Activated CD4-positive, alpha-beta T cell treated with anti-CD3 and anti-CD28 coated beads, Interleukin-10, Interleukin-2, amounts not matched to agents 100 ng/mL and 50 ng/mL, durations not matched to agents 16 hours and 8 hours (primary cell): ENCODE measurements at places on chromosomes 4 and X.

DNA sequence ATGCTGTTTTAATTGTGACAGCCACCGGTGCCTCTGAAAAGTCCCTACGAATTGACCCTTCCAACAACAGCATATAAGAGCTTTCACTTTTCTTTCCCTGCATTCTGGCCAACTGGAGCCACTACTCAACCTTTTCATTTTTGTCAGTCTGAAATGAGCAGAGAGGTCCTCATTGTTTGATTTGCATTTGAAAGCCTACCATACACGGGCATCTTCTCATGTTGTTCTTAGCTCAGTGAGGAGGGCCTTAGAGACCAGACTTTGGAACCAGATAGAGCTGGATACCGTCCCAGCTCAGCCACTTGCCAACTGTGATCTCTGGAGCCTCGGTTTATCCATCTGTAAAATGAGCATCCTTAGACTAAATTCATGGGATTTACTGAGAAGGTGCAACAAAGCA is 16.9 kb upstream of the TMSB4X start:
- peak; percentile 28 for DNase-seq

DNA sequence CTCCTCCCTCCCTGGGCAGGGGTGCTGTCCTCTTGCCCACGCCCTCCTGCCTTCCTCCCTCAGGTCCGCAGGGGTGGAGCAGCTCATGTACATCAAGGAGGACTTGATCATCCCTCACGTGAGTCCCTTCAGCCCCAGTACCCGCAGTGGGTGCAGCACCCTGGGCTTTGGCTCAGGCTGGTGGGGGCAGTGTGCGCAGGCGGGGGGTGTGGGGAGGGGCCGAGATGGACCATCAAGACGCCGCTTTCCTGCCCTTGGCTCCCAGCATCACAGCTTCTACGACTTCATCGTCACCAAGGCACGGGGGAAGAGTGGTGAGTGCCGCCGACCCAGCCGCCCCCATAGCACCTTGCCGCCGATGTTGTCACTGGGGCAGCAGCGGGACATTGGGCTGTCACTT is 5.7 kb downstream of the FAM50A start:
- DNase-seq: no peak

DNA sequence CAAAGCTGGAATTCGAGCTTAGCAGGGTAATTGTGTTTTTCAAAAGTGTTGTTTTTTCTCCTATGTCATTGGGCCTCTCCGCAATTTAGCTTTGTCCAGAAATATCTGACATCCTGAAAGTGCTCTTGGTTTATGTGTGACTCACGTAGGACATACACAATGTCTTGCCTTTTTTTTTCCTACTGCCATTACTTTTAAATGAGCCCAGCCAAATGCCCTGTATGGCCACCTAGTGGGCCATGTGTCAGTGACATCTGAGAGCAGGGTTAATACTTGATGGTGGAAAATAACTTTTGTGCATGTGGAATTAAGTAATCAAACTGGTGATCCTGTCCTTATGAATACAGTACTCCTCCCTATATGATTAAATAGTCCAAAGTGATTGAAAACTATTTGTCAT is 1411.1 kb upstream of the TENM3 start:
- no peak for DNase-seq

GRCh38 chrX:72346302-72346949 is 40.7 kb upstream of the CITED1 start:
- no peak for DNase-seq

DNA sequence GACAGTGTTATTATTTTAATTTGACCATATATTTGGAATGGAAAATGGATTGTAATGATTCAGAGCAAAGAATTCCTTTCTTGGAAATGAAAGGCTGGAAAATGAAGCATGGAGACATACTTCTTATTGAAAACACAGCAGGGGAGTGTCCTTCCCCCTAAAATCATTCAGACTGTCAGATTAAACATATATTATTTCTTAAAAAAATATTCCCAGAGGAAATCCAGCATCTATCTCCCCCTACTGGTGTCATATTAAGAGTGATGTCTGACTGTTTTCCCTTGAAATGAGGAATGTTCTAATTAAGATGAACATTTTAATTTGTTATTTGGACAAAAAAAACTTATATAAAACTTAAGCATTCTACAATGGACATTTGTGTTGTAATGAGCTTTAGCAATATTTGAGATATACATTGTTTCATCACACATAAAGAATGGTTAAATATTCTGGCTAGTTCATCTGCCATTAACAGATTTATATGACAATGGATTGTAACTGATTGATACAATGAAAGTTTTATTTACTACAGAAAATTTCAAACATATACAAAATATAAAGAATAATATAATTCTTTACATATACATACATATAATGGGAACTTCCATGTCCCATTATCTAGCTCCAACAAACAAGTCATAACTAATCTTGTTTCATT is 264.6 kb downstream of the SPRY1 start:
- DNase-seq: no peak

- no peak for DNase-seq
Measured at GRCh38 chr4:84490663-84491062, 8.4 kb downstream of the NKX6-1 start.

DNA sequence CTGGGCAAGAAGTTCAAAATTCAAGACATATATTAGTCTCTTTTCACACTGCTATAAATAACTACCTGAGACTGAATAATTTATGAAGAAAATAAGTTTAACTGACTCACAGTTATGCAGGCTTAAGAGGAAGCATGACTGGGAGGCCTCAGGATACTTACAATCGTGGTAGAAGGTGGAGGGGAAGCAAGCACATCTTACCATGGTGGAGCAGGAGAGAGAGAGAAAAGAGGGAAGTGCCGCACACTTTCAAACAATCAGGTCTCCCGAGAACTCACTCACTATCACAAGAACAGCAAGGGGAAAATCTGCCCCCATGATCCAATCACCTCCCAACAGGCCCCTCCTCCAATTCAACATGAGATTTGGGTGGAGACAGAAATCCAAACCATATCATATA is 273.3 kb upstream of the RASGEF1B start:
- no peak for DNase-seq

GRCh38 chr4:183934761-183935160 is 29.7 kb downstream of the STOX2 start:
- DNase-seq: no peak

DNA sequence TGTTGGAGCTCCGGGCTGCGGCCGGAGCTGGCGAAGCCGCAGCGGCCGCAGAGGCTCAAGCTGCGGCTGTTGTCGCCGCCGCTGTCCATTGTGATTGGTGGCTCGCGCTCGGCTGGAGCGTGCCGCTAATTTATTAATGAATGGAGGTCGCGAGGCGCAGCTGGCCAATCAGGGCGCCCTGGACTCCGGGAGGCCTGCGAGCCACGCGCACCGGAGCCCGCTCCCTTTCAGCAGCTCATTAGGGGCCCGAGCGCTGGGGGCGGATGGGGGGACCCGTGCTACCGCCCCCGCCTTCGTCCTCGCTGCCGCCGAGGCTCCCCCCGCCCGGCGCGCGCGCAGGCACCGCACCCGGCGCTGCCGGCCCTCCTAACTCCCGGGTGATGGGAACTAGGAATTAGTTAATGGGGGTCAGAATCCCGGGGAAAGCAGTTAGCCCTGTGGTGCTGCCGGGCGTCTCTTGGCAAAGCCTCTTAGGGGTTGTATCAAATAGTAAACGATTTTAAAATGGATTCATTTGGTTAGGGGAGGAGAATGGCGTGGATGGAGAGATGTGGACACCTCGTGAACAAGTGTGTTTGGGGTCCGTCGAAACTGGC is 589 bp upstream of the NEUROG2 start:
- DNase-seq: no peak
